ENCODE measurements at places on chromosomes 3 and 15. TPM values are rescaled to one million over a fixed set of nuclear protein-coding genes. Genes with fewer than 3 reads are reported as not detected.

The CCDC39 gene
- total RNA-seq = not detected

DNA sequence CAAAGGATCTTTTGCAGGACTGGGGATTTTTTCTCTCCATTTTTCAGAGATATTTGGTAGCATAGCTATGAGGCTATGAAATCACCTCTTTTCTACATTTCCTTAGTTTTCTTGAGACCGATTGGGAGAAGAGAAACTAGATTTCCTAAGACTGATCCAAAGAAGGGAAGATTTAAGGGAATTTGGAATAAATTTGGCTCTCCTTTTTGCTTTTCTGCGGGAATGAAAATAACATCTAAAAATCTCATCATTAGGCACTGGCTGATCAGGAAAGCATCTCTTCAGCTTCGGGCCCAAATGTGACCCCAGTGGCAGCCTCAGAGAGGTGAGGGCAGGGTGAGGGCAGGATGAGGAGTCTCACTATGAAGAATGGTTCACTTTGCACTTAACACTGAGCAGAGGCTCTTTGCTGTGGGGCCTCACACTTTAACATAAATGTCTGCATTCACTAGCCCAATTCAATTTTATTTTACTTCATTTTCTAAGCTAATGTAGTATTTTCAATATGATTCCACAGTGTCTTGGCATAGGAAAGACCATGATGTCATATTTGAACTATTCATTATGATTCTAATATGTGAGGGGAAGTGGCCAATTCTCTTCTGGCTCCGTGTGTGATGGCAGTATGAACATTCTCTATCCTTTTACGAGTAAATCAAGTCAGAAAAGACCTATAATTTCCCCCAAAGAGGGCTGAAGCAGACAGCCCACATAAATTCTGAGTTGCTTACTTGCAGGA is 193.2 kb downstream of the MEX3B start:
- no peak for DNase-seq

The DAZL gene
- not detected for total RNA-seq

The CLDN16 gene
- total RNA-seq = 0.27 TPM

DNA sequence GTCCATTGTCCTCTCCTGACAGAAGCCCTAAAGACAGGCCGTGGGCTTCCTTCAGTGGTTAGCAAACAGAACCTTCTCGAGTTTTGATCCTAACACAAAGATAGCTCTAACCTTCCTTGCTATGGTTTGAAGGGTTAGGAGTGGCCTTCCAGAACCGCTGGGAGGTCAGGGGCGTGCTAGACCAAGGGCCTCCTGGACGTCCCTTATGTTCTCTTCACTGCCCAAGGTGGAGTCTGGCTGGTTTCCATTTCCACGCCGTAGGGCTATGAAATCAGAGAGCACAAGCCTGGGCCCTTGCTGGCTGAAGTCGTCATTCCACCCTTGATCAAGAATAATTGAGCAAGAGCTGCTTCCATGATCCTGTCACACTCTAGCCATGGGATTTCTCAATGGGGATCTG is 475.1 kb downstream of the SHQ1 start:
- no peak for DNase-seq

- no peak for DNase-seq
Observed at GRCh38 chr3:46564190-46565021, 1.7 kb downstream of the LRRC2 start.

The COL6A5 gene
- total RNA-seq = not detected

DNA sequence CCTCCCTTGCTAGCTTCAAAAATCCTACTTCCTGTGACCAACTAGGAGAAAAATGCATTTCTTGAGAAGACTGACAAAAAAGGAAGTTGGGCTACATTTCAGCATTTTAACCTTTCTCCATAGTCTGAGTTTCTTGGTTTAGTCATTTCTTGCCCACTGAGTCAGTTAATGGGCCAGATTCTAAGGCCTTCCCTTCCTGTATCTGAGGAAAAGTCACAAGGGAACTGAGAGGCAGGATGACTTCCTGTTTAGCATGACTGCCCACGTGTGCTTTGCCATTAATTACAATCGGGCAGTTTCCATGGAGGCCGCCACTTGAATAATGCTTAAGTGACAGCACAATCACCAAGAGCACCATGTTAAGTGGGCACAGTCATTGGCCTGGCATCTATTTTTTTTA is 794.4 kb upstream of the LMCD1 start:
- DNase-seq = no peak

- no peak for DNase-seq
Observed at GRCh38 chr3:70218471-70218870, 94.0 kb downstream of the MDFIC2 start.

The ARHGAP31 gene
- total RNA-seq = 0.49 TPM
